ENCODE measurements at places on chromosomes 3 and 15. TPM values are rescaled to one million over a fixed set of nuclear protein-coding genes. Genes with fewer than 3 reads are reported as not detected.

DNA sequence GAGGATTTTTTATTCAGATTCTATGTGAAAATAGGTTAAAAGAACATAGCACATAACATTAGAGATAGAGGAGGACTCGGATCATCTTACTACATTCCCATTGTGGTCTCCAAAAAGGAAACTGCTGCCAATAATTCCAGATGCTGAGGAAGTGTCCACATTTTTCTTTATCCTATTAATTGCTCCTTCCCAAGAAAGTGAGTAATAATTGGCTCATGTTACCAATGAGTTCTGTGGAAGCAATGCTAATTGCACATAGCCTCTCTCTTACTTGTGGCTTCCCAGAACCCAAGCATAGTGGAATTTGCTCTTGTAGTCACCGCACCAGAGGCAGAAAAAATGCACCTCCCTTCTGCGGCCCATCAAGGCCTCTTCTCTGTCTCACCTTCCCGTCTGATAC lies 208.4 kb downstream of the PLOD2 start:
- H3K36me3 ChIP-seq: no peaks in the 10 kb centered on the region
- peaks cover 7% of the 10 kb centered on the region for H3K4me1 ChIP-seq
- peak overlapping the region; percentile 82 for H3K27ac ChIP-seq
- peak; percentile 99 for DNase-seq
- H3K4me3 ChIP-seq: no peak overlapping the region

CLEC3B gene
- total RNA-seq: not detected

DNA sequence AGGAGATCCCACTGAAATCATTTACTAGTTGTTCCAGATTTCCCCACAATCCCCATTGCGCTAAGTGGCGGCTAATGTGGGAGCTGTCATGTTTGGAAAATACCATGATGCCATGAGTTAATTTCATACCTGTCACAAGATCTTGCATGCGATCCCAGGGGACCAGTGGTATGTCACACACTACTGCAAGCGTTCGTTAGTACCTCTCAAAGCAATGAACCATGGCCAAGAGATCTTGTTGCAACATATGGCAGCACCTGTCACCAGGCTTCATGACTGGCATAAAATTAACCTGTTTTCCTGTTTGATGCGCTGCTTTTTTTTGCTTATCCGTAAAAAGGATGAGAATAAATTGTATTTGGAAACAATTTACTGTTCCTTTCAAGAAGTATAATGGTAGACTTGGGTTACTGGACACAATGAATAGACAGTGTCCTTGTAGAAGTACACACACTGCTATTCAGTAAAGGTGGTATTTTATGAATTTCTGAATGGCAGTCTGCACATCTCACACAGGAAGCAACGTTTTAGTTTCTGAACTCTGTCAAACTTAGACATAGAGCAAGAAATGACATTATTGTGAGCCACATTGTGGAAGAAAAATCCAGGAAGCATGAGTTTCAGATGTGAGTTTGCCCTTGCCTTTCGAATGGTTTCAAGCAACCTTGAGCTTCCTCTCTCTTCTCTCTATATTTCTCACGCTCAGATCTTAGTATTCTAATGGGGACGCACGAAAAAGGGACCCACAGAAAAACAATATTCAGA lies 81.9 kb downstream of the CHL1 start:
- H3K36me3 ChIP-seq: no peaks in the 10 kb centered on the region
- no peaks in the 10 kb centered on the region for H3K27me3 ChIP-seq
- H3K4me1 ChIP-seq: no peaks in the 10 kb centered on the region
- H3K27ac ChIP-seq: no peak overlapping the region

SERPINI2 gene
- total RNA-seq: 0.32 TPM

DNA sequence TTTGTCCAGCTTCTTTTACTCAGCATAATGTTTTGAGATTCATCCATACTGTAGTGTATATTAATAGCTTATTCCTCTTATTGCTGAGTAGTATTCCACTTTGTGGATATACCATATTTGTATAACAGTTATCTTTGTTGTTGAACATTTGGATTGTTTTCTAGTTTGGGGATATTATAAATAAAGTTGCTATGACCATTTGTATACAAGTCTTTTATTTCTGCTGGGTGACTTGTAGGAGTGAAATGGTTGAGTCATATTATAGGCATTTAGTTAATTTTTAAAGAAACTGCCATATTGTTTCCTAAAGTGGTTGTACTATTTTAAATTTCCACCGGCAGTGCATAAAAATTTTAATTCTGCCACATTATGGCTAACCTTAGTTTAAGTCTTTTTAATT lies 53.4 kb downstream of the RPL39L start:
- H3K36me3 ChIP-seq: no peaks in the 10 kb centered on the region
- no peaks in the 10 kb centered on the region for H3K4me1 ChIP-seq
- no peak overlapping the region for H3K27ac ChIP-seq

- peak; percentile 90 for DNase-seq
- H3K4me3 ChIP-seq: peak overlapping the region; percentile 17
- H3K4me1 ChIP-seq: peaks cover 72% of the 10 kb centered on the region
- peak overlapping the region; percentile 99 for H3K27ac ChIP-seq
- peaks cover 12% of the 10 kb centered on the region for H3K36me3 ChIP-seq
Measured at GRCh38 chr15:98896002-98896721, 111.4 kb downstream of the PGPEP1L start.

GRCh38 chr3:115550285-115550761 lies 73.0 kb upstream of the GAP43 start:
- H3K4me1 ChIP-seq: no peaks in the 10 kb centered on the region
- H3K4me3 ChIP-seq: no peak overlapping the region
- no peaks in the 10 kb centered on the region for H3K27me3 ChIP-seq
- no peak for DNase-seq
- no peak overlapping the region for H3K27ac ChIP-seq

- no peak overlapping the region for H3K4me3 ChIP-seq
- peaks cover 16% of the 10 kb centered on the region for H3K4me1 ChIP-seq
- peak; percentile 62 for DNase-seq
- no peaks in the 10 kb centered on the region for H3K27me3 ChIP-seq
- peak overlapping the region; percentile 19 for H3K27ac ChIP-seq
- H3K36me3 ChIP-seq: no peaks in the 10 kb centered on the region
Measured at GRCh38 chr3:131036986-131037385, 10.3 kb downstream of the NEK11 start.
